Fibroblast of lung (primary cell): ENCODE measurements at places on chromosomes 4 and X. TPM values are rescaled to one million over a fixed set of nuclear protein-coding genes. Genes with fewer than 3 reads are reported as not detected.

DNA sequence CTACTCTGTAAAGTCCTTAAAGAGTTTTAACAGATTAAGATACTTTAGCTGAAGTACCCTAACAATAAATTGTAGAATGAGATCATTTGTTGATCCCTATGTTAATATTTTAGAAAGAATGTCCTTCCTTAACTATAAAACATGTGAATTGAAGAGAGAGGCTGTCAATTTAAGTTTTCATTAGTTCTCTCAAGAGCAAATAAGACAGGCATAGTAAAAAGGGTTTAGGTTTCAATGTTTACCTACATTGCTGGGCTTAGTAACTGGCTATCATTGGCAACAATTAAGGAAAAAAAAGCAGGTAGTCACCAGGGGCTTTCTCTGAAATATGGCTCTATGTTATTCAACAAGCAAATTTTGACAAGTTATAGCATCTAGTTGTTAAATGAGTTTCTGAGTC, 91.5 kb downstream of the ATRX start:
- no peaks in the 10 kb centered on the region for H3K4me1 ChIP-seq
- H3K36me3 ChIP-seq = no peaks in the 10 kb centered on the region
- H3K4me3 ChIP-seq = no peak overlapping the region
- no peak overlapping the region for H3K27ac ChIP-seq
- no peaks in the 10 kb centered on the region for H3K27me3 ChIP-seq
- DNase-seq = no peak

GRCh38 chr4:82275431-82276331, 98.1 kb downstream of the HNRNPD start:
- DNase-seq = no peak
- no peaks in the 10 kb centered on the region for H3K27me3 ChIP-seq
- no peaks in the 10 kb centered on the region for H3K4me1 ChIP-seq

F9 gene
- total RNA-seq = not detected in 2 replicates

DNA sequence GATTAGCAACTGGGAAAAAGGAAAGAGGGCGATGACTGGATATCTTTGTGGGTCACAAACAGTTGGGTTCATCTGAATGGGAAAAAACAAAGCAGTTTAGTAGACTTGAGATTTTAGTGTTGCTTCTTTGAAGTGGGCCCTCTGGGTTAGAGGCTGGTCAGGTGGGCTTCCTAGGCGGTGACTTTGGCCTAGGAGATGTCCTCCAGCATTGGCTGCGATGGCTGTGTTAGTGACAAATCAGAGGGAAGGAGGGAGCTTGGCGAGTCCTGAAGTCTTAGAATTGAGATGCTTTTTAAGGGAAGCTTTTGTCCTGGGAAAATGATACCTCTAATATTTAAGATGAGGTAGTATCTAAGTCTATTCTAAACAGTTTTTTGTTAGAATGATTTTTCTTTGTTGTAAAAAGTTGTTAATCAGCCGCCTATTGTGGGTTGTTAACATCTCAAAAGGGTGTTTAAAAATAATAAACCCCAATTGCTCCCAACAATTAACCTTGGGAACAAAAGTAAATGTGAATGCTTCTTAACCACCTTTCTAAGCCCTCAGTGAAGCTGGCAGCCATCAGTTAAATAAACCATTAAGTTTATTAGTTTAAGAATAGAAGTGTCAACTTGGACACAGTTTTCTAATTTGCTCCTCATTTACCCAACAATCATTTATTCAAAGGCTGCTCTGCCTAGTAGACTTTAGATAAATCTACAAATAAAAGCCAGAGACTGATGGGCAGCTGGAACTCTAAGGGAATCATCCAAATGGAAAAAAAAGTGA, 31.7 kb downstream of the DLG3 start:
- H3K4me3 ChIP-seq = no peak overlapping the region
- no peaks in the 10 kb centered on the region for H3K27me3 ChIP-seq
- peaks cover 22% of the 10 kb centered on the region for H3K4me1 ChIP-seq

- no peaks in the 10 kb centered on the region for H3K4me1 ChIP-seq
- no peak overlapping the region for H3K4me3 ChIP-seq
- DNase-seq = no peak
- H3K27me3 ChIP-seq = no peaks in the 10 kb centered on the region
- no peaks in the 10 kb centered on the region for H3K36me3 ChIP-seq
Measured at GRCh38 chrX:111759686-111760085, 78.7 kb downstream of the ALG13 start.

TRMT10A gene
- 6.7 and 11.1 TPM in 2 replicates for total RNA-seq

DNA sequence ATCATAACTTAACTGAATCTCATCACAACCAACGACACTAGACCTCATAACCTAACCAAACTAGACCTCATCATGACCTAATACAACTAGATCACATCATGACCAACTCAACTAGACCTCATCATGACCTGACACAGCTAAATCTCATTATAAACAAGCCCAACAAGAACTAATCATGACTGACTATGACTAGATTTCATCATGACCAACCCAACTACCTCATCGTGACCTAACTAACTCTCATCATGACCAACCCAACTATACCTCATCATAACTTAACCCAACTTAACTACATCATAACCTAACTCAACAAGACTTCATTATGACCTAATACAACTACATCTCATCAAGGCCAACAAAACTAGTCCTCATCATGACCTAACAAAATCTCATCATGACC, 86.8 kb downstream of the DHRSX start:
- no peak for DNase-seq
- H3K4me3 ChIP-seq = no peak overlapping the region
- H3K27me3 ChIP-seq = no peaks in the 10 kb centered on the region
- H3K36me3 ChIP-seq = no peaks in the 10 kb centered on the region
- H3K4me1 ChIP-seq = no peaks in the 10 kb centered on the region

GRCh38 chr4:109094056-109094455, 208.4 kb downstream of the COL25A1 start:
- H3K4me3 ChIP-seq = no peak overlapping the region
- no peak overlapping the region for H3K27ac ChIP-seq
- DNase-seq = peak; percentile 54
- H3K27me3 ChIP-seq = no peaks in the 10 kb centered on the region

- DNase-seq = no peak
- H3K36me3 ChIP-seq = no peaks in the 10 kb centered on the region
- no peak overlapping the region for H3K4me3 ChIP-seq
- H3K4me1 ChIP-seq = peaks cover 2% of the 10 kb centered on the region
- no peaks in the 10 kb centered on the region for H3K27me3 ChIP-seq
Measured at GRCh38 chrX:107565015-107565414, 63.3 kb upstream of the PRPS1 start.

- H3K36me3 ChIP-seq = no peaks in the 10 kb centered on the region
- H3K27me3 ChIP-seq = no peaks in the 10 kb centered on the region
- DNase-seq = no peak
Measured at GRCh38 chr4:29066861-29067260, 1653.3 kb upstream of the PCDH7 start.

GRCh38 chrX:443536-444210, 57.0 kb upstream of the PPP2R3B start:
- no peak for DNase-seq
- H3K27ac ChIP-seq = no peak overlapping the region
- no peaks in the 10 kb centered on the region for H3K4me1 ChIP-seq
- H3K36me3 ChIP-seq = no peaks in the 10 kb centered on the region
- no peaks in the 10 kb centered on the region for H3K27me3 ChIP-seq
- H3K4me3 ChIP-seq = no peak overlapping the region

GRCh38 chrX:39577985-39578869, 519.5 kb downstream of the BCOR start:
- no peak overlapping the region for H3K4me3 ChIP-seq
- no peaks in the 10 kb centered on the region for H3K36me3 ChIP-seq

GRCh38 chr4:53755656-53756055, 164.4 kb upstream of the LNX1 start:
- H3K27me3 ChIP-seq = no peaks in the 10 kb centered on the region
- no peak overlapping the region for H3K27ac ChIP-seq
- H3K4me1 ChIP-seq = no peaks in the 10 kb centered on the region

PPP2R2C gene
- under 0.01 and 0.17 TPM in 2 replicates for total RNA-seq

DNA sequence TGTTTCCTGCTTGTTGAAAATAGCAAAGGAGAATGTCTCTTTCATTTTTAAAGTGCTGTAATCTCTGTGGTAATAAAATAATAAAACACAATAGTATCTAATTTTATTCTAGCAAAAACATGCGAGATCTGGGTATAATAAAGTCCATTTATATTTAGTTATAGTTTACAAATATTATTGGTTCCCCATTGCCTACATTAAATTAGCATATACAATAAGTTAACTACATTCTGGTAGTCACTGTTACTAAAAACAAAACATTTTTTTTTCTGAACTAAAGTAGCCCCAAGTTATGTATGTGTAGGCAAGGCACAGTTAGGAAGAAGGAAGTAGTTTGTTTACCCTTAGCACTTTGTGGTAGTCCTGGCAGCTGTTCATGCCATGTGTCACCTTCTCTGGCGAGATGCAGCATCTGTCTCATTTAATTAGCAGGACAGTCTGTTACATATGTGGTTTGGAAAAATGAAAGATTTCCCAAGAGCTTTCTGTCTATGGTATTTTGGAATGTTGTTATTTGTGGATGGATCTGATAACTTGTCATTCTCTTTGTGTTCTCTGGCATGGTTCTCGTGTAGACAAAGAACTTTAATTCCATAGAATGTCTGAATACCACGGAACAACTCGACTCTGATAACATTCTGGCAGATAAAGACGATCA, 231.3 kb upstream of the PITX2 start:
- H3K4me3 ChIP-seq = no peak overlapping the region
- no peaks in the 10 kb centered on the region for H3K36me3 ChIP-seq
- H3K27ac ChIP-seq = no peak overlapping the region
- peaks cover 4% of the 10 kb centered on the region for H3K4me1 ChIP-seq
- no peaks in the 10 kb centered on the region for H3K27me3 ChIP-seq

SPINK2 gene
- total RNA-seq = not detected in 2 replicates

DNA sequence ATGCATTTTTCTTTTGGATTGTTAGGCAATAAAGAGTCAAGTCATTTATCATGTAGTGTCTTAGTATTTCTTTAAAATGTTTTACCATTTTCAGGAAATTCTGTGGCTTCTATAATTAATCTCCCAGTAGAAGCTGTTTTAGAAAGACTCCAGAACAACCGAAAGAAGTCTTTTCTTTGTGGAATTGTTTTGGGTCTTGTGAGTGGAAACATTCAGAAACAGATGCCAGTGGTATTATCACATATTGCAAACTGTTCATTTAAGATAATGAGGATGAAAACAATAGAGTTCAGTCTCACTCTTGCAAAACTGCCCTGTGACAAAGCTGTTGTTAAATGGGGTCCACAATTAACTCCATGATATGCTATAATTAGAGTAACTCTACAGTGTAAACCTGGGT, 211.2 kb upstream of the KIT start:
- no peak overlapping the region for H3K27ac ChIP-seq
- peaks cover 2% of the 10 kb centered on the region for H3K27me3 ChIP-seq
- H3K4me1 ChIP-seq = no peaks in the 10 kb centered on the region
- peak; percentile 10 for DNase-seq
- no peak overlapping the region for H3K4me3 ChIP-seq
- no peaks in the 10 kb centered on the region for H3K36me3 ChIP-seq

DNA sequence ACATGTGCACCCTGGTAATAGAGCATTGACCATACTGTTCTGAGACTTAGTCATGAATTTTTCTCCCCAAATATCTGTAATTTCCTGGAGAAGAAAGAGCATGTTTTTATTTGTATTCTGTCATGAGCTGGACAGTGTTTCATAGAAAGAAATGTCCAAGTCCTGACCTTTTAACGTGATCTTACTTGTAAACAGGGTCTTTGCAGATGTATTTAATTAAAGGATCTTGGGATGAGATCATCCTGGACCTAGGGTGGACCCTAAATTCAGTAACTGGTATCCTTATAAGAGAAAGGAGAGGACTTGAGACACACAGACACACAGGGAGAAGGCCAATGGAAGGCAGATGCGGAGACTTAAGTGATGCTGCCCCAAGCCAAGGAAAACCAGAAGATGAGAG, 3.6 kb downstream of the ADGRA3 start:
- no peaks in the 10 kb centered on the region for H3K36me3 ChIP-seq
- peaks cover 6% of the 10 kb centered on the region for H3K4me1 ChIP-seq
- DNase-seq = peak; percentile 43
- H3K27me3 ChIP-seq = no peaks in the 10 kb centered on the region
- H3K27ac ChIP-seq = no peak overlapping the region
- H3K4me3 ChIP-seq = no peak overlapping the region

GRCh38 chr4:171583790-171584189, 229.4 kb upstream of the GALNTL6 start:
- H3K4me3 ChIP-seq = no peak overlapping the region
- H3K36me3 ChIP-seq = no peaks in the 10 kb centered on the region
- no peak for DNase-seq
- H3K27me3 ChIP-seq = no peaks in the 10 kb centered on the region

S100P gene
- not detected in 2 replicates for total RNA-seq

- peaks cover 21% of the 10 kb centered on the region for H3K36me3 ChIP-seq
- peaks cover 9% of the 10 kb centered on the region for H3K4me1 ChIP-seq
- H3K4me3 ChIP-seq = no peak overlapping the region
- no peaks in the 10 kb centered on the region for H3K27me3 ChIP-seq
- no peak overlapping the region for H3K27ac ChIP-seq
Measured at GRCh38 chr4:118817178-118817930, 18.6 kb downstream of the SEC24D start.

FAM149A gene
- total RNA-seq = 9.4 and 11.3 TPM in 2 replicates
